ENCODE measurements at places on chromosomes 5 and 9. TPM values are rescaled to one million over a fixed set of nuclear protein-coding genes. Genes with fewer than 3 reads are reported as not detected.
A peak's percentile ranks its signal among the peaks of the same experiment; 100 is the strongest.

- no peak for DNase-seq
These were observed 73.4 kb downstream of the NSG2 start for GRCh38 chr5:174118823-174119467.

PCDHAC2 gene
- 5.4 TPM for total RNA-seq

EGFLAM gene
- 0.33 TPM for total RNA-seq

GRCh38 chr5:127649018-127649439 is at the start of gene CTXN3:
TSS of gene CTXN3 (plus strand) at chr5:127649082. CDS start at chr5:127657522, 8,440 bp downstream.
- DNase-seq, result no peak

GRCh38 chr5:54263447-54263846 is 46.9 kb downstream of the ARL15 start:
- DNase-seq, result no peak

- peak; percentile 52 for DNase-seq
These were observed 448.2 kb downstream of the GADD45G start for GRCh38 chr9:90053027-90053426.

CAST gene
- 50.3 TPM for total RNA-seq

FRMD3 gene
- 0.55 TPM for total RNA-seq

GRCh38 chr5:62431735-62432620 is 19.4 kb downstream of the IPO11 start:
- no peak for DNase-seq

DNA sequence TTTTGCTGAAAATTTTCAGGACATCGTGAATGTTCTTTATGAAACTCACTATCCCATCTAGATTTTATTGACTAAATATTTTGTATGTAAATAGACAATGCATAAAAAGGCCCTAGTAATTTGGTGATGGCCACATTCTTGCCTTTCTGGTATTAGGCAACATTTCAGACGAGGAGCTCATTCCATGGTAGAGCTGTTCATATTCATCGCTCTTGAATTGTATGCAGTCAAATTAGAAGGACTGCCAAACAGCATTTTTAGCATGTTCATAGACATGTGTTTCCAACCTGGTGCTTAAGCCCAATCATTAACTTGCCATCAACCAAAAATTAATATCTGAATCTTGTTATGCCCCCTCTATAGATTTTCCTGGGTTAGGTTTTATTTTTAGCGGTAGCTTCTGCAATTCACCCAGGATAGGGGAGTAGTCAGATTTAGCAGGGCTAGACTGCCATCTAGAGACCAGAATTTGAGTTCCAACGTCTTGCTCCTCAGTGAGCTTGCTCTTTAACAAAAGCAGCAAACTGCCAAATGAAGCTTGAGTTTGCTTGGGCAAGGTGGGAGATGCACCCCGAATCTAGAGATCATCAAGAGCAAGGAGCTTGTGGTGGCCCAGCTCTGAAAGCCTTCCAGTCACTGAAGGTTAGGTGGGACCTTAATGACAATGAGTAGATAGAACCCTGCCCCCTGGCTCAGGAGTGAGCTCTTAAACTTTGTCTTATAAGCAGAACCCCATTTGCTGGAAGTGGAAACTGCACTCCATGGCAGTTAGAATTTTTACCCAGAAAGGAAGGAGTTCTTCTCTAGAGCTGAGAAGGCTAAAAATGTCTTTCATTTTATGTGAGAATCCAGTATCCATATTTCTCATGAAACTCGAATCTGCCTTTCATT is 456.2 kb downstream of the RASEF start:
- DNase-seq, result peak; percentile 53

HMGXB3 gene
- total RNA-seq, result 23.8 TPM
